HCT116 (cell line): ENCODE measurements at places on chromosomes 3 and 15.

- no peak for DNase-seq
Observed at GRCh38 chr3:79886204-79886603, 118.4 kb upstream of the ROBO1 start.

GRCh38 chr3:112858410-112859069, 11.9 kb upstream of the CD200R1L start:
- DNase-seq, result no peak

DNA sequence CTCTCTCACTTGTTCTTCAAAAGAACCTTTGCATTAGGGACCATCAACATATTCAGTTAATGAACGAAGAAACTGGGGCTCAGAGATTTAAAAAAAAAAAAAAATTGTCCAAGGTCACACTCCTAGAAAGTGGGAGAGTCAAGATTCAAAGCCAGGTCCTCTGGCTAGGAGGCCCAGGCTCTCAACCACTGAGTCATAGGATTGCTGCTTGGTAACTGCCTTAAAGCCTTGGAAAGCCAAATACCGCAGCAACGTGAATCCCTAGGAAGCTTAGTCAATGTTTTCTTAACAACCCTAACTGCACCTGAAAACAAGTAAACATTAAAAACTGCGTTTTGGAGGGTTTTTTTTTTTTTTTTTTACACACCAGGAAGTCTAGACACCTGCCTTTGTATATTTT, 156.8 kb downstream of the WNT5A start:
- no peak for DNase-seq

DNA sequence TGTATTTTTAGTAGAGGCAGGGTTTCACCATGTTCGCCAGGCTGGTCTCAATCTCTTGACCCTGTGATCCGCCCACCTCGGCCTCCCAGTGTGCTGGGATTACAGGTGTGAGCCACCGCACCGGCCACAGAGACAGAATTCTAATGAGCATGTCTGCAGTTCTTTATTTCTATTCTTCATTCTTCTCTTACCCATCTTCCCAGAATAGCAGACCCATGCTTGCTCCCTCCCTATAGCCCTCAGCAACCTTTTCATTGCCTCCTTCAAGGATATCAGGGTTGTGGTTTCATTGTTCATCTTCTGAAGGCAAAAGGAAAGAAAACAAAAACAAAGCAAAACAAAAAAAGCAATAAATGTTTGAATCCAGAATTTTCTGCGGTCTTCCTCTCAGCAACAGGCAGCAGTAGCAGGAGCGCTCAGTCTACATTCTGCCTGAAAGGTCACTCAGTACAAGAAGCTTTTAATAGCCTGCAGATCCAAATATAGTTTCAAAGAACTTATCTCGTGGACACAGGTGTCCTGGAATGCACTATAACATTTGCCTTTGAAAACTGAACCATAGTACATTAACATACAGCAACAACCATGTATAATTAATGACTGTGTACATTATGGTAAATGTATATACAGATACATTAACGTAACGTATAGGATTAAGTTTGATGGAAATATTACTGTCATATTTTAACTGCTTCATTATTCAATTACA, at the start of gene SMCO1:
TSS of gene SMCO1 (minus strand) at position 434 of the 709 bp plus-strand sequence. CDS start at position 297, 137 bp downstream.
- no peak for DNase-seq

DNA sequence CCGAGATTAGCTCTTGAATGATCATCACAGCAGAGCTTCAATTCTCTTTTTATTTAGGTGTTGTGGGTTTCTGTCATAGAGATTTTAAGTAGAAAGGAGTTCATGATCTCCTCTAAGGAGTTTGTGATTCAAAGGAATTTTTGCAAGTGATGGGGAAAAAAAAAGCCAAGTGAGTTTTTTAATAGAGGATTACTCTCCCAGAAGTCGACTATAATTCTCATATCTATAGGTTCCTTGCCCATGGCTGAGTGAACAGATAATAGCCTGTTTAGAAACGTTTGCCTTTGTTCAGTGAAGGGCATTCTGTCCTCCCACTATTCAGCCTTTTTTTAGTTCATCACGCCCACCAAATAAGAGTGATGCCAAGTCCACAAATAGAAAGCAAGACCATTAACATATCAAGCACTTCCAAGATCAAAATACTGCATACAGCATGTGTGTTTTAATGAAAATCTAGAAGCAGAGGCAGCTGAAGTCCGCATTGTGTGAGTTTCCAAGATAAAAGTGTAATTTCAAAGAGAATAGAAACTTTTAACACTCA, 398.4 kb upstream of the CNTN3 start:
- DNase-seq, result no peak

- DNase-seq, result no peak
Observed at GRCh38 chr3:140972833-140973232, 31.2 kb downstream of the SLC25A36 start.

GRCh38 chr3:127296166-127296565, 8.3 kb upstream of the PRR20G start:
- DNase-seq, result no peak

DNA sequence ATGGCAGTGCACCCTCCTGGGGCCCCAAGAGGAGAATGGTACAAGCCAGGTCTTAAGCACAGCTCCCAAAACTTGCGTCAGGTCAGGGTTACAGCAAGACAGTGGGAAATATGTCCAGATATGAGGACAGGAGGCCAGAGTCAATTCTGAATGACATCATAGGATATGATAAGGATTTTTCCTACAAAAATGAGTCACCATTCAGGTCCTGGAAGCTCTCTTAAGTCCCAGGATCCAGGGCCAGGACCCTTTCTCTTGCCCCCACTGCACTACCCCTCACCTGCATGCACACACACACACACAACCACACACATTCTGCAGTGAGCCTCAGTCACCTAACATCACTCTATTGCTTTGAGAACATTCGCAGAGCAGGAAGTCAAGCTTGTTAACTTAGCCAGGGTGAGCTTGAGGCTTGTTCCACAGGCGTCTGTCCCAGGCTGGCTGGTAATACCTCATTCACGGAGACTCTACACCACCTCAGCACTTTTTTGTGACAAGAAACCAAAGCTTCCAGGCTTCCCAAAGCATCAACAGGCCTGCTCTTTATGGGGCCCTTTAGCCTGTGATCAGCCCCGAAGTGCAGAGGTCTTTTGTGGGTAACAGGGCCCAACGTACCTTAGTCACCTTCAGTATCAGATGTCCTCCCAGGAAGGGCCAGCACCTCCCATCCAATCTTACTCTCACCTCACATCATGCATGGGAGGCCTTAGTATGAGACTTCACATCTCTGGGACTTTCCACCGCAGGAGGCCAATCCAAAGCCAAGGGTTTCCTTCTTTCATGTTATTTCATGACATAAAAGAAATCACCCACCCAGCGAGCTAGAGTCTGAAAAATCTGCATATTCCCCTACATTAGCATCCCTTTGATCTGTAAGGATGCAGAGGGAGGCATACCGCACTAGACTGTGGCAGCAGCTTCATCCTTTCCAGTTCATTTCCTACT, 74.0 kb upstream of the LIPC start:
- DNase-seq, result no peak

GRCh38 chr3:196341137-196341536, 2.9 kb upstream of the TM4SF19 start:
- no peak for DNase-seq

- DNase-seq, result no peak
Observed at GRCh38 chr15:57446393-57446792, 70.1 kb downstream of the CGNL1 start.

- no peak for DNase-seq
Observed at GRCh38 chr15:86322629-86323028, 243.0 kb downstream of the AGBL1 start.

GRCh38 chr3:185381320-185382058, 18.6 kb downstream of the MAP3K13 start:
- no peak for DNase-seq

DNA sequence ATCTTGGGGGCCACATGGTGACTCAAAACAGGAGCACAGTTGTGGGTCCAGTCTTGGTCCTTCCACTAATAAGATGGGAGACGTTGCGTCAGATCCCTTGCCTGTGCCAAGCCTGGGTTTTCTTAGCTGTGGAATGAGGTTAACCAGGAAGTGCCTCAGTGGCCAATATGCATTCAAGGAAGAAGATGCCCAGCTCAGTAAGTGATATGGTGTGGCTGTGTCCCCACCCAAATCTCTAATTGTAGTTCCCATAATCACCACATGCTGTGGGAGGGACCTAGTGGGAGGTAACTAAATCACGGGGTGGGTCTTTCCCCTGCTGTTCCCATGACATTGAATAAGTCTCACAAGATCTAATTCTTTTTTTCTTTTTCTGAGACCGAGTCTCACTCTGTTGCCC, 6.4 kb downstream of the ALG1L2 start:
- DNase-seq, result no peak

GRCh38 chr15:29550834-29551465, 271.3 kb downstream of the TJP1 start:
- no peak for DNase-seq

GRCh38 chr3:25566358-25566920, 98.3 kb downstream of the TOP2B start:
- no peak for DNase-seq

GRCh38 chr15:78093242-78094020, 1.1 kb downstream of the SH2D7 start:
- no peak for DNase-seq

- DNase-seq, result no peak
Observed at GRCh38 chr3:134713671-134714070, 62.8 kb upstream of the KY start.

DNA sequence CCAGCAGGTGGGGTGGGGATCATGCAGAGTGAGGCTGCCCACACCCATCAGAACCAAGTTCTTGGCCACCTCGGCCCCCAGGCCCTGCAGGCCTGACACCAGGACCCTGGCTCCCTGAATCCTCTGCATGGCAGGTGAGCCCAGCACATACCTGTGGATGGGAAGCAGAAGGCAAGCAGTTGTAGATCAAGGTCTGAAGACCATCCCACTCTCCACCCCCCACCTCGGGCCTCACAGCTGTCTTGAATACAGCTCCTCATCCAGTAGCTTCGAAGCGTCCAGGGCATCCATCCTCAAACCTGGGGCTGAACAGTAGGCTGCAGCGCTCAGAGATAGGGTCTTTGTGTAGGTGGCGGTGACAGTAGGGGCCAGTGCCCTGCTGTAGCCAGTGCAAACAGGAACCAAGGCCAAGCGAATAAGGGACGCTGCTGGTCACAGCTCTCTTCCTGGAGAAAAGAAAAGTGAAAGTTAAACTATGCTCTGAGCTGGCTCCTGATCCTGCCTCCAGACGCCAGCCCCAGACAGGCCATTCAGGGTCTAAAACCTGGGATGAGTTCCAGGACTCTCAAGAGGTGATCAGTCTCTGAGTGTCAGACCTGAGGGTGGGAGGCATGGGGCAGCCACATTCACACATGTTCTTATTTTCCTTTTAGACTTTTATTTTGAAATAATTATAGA, at the start of gene UBA7:
TSS of gene UBA7 (minus strand) at position 457 of the 678 bp plus-strand sequence. CDS start at position 291, 166 bp downstream.
- no peak for DNase-seq

DNA sequence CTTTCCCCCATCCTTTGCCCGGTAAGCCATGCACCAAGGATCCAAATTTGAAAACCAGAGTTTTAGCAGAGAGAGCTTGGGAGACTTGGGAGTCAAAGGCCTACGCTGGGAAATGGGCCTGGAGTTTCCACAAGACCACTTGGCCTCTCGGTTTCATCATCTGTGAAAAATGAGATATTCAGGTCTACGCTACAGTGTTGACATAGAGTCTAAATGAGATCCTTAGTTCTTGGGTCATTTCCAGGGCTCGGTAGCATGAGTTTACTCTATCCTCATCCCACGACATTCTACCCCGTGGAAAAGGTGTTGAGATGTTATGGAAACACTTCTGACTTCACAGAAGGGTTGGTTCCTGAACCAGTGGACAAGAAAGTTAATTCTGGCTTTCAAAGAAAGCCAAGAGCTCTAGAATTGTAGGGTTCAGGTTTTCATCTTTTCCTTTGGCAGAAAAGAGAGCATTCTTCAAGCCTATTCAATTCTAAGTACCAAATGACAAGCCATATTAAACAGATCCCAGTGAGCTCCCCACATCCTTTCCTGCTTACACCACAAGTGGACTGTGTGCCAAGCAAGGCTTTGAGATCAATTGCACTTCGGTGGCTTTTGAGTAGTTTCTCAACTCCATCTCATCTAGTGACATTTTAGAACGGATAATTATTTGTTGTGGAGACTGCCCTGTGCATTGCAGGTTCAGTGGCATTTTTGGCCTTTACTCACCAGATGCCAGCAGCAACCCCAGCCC, 219.7 kb downstream of the SLCO3A1 start:
- DNase-seq, result no peak

- peak; percentile 48 for DNase-seq
Observed at GRCh38 chr3:9727041-9727595, 4.4 kb upstream of the BRPF1 start.

- DNase-seq, result peak; percentile 6
Observed at GRCh38 chr3:169604568-169604967, 58.9 kb downstream of the MECOM start.

DNA sequence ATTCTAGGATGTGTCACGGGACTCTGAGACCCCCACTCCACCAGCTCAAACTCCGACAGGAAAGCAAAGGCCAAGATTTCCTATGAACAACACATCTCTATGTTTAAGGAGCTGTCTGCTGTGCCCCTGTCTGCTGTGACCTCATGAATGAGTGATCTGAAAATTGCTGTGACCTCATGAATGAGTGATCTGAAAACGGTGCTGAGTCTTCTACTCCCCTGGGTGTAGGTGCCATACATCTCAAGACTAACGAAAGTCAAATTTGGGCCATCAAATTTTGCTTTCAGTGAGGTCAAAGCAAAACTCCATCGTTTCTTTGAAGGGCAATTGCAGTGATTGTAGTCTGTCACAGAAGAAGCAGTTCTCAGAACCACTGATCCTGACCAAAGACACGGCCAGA, 24.4 kb downstream of the IL5RA start:
- no peak for DNase-seq

DNA sequence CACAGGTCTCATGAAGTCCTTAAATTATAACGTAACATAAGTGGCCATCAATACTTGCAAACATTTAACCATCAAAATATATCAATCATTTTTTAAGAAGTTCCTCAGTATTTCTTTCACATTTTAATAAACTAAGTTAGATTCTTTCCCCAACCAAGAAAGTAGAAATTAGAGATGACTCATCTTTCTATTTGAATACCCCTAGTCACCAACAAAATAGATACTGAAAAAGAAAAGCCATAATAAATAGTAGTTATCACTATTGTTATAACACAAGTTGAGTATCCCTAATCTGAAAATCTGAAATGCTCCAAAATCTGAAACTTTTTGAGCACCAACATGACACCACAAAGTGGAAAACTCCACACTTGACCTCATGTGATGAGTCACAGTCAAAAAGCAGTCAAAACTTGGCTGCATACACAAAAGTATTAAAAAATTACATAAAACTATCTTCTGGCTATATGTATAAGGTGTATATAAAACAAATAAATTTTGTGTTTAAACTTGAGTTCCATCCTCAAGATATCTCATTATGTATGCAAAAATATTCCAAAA, 3.7 kb downstream of the SHQ1 start:
- no peak for DNase-seq

GRCh38 chr15:43948691-43949325, 122.0 kb downstream of the WDR76 start:
- no peak for DNase-seq

GRCh38 chr3:195914648-195915473, 6.5 kb upstream of the TNK2 start:
- DNase-seq, result peak; percentile 98

DNA sequence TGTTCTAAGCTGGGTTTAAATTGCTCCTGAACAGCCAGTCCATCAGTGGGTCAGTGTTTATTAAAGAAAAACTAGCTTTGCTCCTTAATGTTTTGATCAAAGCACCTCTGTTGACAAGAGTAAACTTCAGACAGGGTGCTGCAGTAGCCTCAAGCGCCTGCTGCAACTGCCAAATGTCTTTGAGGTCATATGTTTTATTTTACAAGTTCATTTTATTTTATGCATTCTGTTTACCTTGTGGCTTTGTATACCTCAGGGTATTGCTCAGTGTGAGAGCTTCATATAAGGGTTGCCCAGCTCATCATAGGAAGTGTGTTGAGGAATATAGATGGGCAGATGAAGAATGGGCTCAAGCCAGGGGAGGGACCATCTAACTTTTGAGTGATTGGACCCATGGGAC, 8.5 kb downstream of the MYZAP start:
- DNase-seq, result no peak
